Mesenchymal stem cell (in vitro differentiated cells and primary cell): ENCODE measurements at places on chromosomes 6 and 20.

GRCh38 chr20:64156886-64157875 is 7.1 kb upstream of the MYT1 start:
- no peak for DNase-seq

- no peak for DNase-seq
These were observed 941 bp downstream of the SLC17A4 start for GRCh38 chr6:25755483-25755882.

- DNase-seq, result peak; percentile 46
These were observed 54.8 kb upstream of the AKIRIN2 start for GRCh38 chr6:87756858-87757257.

GRCh38 chr6:89792881-89793280 is 26.7 kb downstream of the MDN1 start:
- DNase-seq, result peak; percentile 44

DNA sequence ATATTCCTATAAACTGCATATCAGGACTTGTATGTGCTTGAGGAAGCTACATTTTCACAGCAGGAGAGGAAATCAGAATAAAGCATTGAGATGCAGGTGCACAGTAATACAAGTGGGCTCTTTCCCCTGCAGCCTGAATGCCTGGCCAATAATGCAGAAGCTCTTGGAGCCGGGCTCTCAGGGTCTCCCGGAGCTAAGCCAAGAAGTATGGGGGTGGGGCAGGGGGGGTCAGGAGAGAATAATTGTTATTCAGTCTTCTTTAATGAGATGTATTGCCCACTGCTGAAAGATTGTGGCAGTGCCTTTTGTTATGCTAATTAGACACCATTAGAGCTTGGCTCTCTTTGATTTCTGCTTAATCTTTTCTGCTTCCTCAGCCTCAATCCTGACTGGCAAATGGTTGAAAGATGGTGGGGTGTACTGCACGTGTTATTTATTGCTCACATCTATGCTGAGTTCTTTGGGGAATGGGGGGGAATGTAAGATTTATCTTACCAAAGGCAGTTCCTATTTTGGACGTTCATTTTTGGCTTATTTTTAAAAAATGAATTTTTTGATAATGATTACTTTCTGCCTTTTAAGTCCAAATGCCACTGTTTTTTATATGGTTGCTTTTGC is 407.6 kb upstream of the SOX4 start:
- DNase-seq, result no peak

DNA sequence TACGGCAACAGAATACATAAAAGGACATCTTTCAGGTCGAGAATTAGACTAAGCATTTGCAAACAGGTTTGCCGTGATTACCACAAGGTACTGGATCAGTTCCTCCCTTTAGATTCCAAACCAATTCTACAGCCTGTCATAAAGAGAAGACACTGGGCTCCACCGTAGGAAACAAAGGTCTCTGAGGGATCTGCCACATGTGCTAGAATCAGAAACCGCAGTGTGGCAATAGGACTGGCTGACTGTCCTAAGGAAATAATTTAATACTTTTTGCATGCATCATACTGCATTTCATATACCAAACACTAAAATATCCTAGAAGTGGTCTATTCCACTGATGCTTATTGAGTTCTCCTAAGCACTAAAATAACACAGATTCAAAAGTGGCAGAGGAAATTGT is 59.2 kb downstream of the POPDC3 start:
- no peak for DNase-seq

- no peak for DNase-seq
These were observed 11.2 kb downstream of the MUCL3 start for GRCh38 chr6:30951907-30952469.

- DNase-seq, result peak; percentile 97
These were observed 32.2 kb upstream of the ERVFRD-1 start for GRCh38 chr6:11143394-11144371.
